ENCODE measurements at places on chromosomes 3 and 15.

DNA sequence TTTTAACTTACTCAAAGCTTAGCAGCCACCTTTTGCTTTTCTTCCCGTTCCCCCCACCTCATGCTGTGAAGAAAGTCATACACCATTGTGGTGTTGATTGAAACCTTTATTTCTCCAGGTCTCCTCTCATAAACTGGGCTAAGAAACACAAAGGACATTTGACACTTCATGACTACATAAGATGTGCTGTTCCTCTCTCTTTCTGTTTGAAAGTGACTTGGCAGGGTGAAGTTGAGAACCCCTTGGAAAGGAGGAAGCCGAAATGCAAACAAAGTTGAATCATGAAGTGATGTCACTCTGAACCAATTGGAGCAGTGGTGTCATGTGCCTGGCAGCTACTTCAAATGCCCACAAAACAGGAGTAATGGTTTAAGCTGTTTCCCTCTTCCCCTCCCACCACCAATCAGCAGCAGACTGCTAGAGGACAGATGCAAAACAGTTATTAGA, 174.7 kb downstream of the IGF1R start:
- DNase-seq, result no peak

DNA sequence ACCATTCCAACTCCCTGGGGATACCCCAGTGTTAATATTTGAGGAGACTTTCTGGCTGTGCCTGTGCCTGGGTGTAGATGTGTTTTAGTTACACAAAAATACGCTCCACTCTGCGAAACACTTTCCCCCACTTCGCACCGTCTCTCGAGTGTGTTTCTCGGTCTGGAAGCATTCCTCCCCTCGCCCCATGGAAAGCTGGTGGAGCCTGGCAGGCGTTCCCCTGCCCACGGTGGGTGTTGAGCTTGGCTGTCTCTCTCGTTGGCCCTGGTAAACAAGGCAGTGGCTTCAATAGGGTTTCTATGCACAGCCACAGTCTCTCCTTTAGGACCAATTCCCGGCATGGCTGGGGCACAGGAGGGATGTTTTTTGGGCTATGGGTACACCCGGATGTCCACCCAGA, 19.3 kb downstream of the IQSEC1 start:
- no peak for DNase-seq

DNA sequence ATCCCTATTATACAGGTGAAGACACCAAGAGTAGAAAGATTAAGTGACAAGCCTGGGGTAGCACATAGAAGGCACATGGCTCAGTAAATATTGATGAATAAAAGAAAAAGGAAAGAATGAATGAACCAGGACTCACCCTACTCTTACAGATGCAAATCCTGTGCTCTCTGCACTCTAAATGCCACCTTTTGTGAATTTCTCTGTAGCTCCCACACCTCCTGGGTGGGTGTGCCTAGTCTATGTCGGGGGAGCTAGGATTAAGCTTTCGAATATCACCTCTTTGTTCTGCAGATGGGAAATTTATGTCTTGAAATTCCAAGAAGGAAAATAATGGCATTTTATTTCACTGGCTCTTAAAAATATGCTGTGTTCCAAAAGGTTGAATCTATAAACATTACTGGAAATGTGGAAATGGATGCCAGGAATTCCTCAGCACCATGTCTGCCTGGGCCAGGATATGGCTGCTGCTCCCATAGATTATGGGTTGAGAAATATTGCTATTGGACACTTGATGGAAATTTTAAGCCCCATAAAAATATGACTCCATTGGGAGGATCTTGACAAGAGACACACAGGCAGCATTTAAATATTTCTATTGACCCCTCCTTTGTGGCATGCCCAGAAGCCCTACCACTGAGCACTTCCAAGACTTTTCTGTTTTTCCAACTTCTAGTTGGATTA, 43.3 kb downstream of the CCNB2 start:
- no peak for DNase-seq

GRCh38 chr3:156307704-156308103, 187.3 kb downstream of the KCNAB1 start:
- no peak for DNase-seq

GRCh38 chr3:79113876-79114275, 653.9 kb downstream of the ROBO1 start:
- no peak for DNase-seq

DNA sequence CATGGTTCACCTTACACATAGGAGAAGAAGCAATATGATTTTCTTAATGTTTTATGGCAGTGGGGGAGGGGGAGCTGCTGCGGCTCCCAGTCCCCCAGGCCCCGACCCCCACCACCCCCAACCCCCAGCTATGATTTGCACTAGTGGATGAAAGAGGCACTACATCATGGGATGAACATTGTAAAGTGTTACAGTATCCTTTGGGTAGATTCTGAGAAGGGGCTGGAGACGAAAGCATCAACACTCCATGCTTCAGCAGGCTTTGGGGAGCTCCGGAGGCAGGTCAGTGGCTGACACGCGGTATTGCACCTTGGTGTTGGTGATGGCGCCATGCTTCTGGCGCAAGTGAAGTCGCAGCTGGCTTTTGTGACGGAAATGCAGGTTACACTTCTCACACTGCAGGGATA, 19.9 kb upstream of the RTP2 start:
- no peak for DNase-seq
